Cardiac septum (tissue), 1 donor: ENCODE measurements at places on chromosomes 7 and 10. TPM values are rescaled to one million over a fixed set of nuclear protein-coding genes. Genes with fewer than 3 reads are reported as not detected.
A peak's percentile ranks its signal among the peaks of the same experiment; 100 is the strongest.

The SMARCD3 gene
- 112 TPM for total RNA-seq

The PDZD7 gene
- 0.40 TPM for total RNA-seq

The C1GALT1 gene
- total RNA-seq = 20.6 TPM

The RHOBTB1 gene
- total RNA-seq = 16.3 TPM

The COPS6 gene
- total RNA-seq = 86.4 TPM

The PSD gene
- total RNA-seq = 1.7 TPM

The CYCS gene
- 494 TPM for total RNA-seq

The INSIG1 gene
- total RNA-seq = 15.2 TPM

The NYAP1 gene
- 0.22 TPM for total RNA-seq

The FAM25C gene
- not detected for total RNA-seq

GRCh38 chr10:96494694-96495093 is 19.0 kb downstream of the TLL2 start:
- peak; percentile 19 for DNase-seq

DNA sequence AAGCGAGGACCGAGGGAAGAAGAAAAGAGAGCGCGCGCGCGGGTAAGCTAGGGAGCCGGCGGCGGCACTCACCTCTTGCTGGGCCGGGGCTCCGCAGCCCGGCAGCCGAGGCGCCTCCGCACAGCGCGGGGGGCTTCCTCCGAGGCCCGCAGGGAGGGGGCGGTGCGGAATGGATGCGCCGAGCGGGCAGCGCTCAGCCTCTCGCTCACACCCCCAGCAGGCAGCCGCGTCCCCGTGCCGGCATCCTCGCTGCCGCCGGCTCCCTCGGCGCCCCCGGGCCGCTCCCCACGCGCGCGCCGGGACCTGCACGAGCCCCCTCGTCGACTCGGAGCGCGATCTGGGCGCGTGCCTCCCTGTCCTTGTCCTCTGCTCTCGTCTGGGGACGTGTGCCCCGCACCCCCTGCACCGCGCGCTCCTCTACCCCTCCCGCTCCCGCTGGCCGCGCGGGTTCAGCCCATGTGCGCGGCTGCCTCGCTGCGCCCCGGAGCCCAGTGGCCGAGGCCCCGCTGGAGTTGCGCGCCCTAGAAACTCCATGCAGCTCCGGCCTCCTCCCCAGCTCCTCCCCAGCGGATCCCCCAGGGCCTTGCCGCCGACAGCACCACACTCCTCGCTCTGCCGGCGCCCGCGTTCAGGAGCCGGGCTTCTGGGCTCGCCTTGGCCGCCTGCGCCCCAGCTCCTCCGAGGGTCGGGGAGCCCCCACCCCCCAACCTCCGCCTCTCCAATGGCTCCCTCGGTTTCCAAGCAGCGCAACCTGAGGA is 75.3 kb downstream of the CALN1 start:
- no peak for DNase-seq

GRCh38 chr7:101114492-101114891 is 12.4 kb upstream of the SERPINE1 start:
- DNase-seq = no peak

DNA sequence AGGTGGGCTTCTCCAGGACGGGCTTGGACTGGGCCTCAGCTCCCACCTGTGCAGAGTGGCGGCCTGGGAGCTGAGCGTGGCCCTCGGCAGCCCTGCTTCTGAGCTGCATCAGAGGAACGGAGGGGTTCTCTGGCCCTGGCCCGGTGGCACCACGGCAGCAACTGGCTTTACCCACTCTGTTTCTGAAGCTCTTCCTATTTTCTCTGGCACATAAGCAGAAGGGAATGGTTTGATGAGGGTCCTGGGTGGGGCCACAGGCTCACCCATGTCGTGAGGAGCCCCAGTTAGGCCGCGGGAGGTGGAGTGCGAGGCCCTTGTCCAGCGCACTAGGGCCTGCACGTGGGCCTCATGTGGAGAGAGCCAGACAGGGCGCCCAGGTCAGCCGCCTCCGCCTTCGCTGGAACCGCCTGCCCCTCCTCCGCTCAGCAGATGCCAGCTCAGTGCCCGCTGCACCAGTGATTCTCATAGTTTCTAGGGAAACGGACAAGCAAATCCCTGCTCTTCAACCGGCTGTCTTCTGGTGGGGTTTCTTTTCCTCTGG is 284.0 kb downstream of the CELF2 start:
- no peak for DNase-seq

DNA sequence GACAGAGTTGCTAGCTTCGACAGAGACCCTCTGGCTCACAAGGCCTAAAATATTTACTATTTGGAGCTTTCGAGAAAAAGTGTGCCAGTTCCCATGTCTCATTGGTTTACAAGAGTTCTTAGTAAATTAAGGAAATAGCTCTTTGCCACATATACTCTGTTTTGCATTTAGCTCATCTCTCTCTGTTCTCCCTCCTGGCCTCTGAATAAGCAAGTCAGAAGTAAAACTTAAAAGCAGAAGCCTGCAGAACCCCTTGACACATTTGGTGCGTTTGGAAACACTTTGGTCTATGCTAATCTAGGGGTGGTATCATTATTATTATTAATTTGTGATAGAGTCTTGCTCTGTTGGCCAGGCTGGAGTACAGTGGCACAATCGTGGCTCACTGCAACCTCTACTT is 6.4 kb downstream of the CARD11 start:
- DNase-seq = no peak

DNA sequence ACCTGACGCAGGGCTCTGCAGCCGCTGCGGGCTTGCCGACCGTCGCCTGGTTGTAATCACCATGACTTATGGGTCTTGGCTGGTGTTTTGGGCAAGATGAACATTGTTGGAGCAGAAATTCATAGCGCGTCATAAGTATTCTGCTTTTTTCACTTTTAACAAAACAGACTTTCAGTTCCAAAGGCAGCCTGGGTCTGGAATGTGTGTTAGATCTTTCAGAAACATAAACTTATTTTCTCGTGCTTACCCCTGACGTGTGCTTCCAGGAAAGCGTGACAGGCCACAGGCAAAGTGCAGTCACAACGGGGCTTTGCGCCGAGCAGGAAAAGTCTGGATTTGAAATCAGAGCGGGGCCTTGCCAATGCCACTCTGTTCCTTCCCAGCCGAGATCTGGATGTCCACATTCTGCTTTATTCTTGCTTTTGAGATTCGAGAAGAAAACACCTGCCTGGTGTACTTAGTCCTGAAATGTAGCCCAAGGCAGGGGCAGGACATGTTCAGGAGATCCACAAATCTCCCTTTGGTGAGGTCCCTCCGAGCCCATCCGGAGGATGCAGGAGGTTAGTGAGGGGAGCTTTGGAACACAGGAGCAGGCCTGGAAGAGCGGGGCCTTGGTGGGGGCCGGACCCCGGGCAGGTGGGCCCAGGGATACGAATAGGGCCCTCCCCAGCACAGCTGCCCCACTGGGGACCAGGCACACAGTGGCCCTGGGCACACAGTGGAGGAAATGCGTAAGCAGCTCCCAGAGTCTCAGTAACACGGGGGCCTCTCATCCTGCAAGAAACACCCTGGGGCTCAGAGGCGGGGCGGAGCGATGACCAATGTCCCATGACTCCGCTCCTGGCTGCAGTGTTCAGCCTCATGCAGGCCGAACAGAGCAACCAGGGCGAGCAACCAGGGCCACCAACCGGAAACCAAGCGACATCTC is 49.5 kb upstream of the EBF3 start:
- no peak for DNase-seq

DNA sequence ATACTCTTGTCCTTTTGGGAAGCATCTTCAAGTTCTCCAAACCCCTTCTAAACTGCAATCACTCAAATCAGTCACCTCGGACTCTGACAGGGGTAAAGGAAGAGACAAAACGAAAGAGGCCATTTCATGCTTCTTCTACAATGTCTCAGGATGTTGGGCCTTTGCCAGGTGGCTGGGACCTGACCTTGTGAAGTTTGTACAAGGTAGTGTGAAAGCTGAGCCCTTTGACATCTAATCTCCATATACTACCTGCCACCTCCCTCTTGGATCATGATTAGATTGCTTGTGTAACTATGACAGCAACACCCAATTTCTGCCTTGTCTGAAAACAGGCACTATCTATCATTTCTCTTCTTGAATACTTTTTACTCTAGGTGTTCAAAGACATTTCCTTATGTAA is 35.1 kb upstream of the PDLIM1 start:
- DNase-seq = no peak

- DNase-seq = no peak
Observed at GRCh38 chr10:110279407-110279986, 25.2 kb downstream of the SMNDC1 start.

DNA sequence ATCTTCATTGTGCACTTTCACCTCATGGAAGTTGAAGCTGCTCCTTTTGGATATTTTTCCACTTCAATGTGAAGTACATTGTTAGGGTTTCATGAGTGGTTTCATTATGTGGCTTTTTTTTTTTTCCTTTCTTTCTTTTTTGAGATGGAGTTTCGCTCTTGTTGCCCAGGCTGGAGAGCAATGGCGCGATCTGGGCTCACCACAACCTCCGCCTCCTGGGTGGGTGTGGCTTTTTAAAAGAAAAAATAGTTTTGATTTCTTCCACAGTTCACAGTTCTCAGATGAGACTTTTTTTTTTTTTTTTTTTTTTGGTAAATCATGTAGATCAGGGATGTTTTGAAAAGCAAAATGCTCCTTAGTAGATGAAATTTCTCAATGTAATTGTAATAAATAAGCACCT is 652.3 kb upstream of the ANKRD30A start:
- no peak for DNase-seq

DNA sequence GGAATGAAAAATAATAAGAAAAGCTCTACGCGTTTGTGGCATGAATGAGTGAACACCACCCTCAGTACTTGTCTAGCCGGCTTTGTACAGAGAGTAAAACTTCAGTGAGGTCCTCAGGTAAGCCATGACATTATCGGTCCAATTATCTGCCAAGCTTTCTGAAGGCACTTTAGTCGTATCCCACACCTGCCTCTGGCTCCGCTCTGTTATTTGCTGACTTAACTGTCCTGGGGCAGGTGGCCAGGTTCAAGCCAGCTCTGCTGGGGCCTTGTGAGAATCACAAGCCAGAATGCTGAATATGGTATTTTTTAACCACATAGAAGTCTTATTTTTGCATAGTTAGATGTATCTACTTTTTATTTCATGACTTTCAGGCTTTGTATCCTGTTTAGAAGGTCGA is 66.0 kb upstream of the FHIP2A start:
- DNase-seq = no peak

DNA sequence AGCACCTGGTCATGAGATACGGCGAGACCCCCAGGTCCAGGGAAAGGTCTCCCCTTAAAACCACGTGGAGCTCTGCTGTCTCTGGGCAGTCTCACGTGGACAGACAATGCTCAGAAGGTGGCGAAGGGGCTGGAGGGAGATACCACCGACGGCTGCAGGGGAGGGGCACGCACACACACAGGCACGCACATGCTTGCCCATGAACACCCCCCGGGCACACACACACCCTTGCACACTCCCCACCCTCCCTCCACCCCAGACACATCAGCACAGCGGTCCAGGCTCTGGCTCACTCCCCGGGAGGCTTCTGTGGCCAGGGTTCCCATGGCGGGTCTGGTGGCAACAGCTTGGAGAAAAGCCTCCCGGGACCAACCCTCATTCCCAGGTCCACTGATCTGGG is 52.4 kb upstream of the TNRC18 start:
- DNase-seq = no peak
